ENCODE measurements at places on chromosomes 1 and 21.

DNA sequence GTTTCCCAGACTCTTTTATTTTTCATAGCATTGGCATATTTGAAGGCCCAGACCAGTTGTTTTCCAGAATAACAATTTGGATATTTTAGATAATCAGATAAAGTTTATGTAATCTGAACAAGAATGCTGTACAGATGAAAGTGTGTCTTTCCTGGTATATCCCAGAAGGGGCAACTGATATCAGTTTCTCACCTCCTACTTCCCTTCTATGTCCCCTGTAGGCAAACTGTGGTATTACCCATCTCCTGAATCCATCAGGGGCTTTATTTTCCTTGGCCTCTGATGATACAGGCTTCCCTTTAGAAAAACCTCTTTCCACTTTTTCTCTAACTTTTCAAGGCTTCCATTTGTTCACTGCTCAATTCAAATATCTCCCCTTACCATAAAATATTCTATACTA lies 87.5 kb upstream of the RGS1 start:
- no peak for DNase-seq

DNA sequence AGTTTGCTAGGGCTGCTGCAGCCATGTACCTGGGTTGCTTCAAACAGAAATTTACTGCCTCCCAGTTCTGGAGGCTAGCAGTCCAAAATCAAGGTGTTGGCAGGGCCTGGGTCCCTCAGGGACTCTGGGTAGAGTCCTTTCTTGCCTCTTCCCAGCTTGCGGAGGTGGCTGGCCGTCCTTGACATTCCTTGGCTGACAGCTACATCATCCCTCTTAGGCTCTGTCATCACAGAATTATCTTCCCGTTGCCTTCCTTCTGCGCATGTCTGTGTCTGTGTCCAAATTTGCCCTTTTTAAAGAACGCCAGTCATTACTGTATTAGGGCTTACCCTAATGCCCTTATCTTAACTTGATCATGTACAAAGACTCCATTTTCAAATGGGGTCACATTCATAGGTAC lies 37.6 kb upstream of the PGBD5 start:
- DNase-seq: no peak

GRCh38 chr1:21774835-21775549 lies 8.0 kb downstream of the USP48 start:
- no peak for DNase-seq

DNA sequence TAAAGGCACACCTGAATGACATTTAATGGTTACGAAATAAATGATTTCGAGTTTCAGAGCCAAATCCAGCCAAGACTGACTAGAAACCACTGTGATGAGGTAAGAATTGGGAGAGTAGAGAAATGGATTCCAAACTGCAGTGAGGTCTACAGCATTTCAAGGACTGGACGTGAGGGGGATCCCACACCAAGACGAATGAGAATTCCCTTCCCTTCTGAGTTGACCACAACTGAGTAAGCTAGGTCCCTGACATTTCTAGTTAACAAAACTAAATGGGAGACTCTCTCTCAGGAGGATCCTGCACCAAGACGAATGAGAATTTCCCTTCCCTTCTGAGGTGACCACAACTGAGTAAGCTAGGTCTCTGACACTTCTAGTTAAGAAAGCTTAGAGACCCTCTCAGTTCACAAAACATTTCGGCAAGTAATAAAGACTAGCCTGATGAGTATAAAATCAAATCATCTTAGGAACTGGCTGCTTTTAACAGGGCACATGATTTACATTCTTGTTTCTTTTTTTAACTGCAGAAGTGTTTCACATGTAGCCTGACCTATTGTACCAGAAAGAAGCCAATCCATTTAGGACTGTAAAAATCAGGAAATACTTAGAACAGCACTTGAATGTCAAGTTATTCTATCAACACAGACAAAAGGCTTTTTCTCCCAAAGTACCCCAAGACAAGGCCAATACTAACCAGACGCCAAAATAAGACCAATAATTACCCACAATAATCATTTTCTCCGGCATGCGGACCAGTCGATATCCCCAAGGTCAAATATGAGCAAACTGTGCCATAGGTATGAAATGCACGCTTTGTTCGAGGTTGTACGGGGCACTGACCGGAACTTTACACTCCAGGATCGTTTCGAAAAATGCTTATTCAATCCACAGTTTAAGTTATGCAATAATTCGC lies 1.4 kb upstream of the SPATA1 start:
- no peak for DNase-seq

DNA sequence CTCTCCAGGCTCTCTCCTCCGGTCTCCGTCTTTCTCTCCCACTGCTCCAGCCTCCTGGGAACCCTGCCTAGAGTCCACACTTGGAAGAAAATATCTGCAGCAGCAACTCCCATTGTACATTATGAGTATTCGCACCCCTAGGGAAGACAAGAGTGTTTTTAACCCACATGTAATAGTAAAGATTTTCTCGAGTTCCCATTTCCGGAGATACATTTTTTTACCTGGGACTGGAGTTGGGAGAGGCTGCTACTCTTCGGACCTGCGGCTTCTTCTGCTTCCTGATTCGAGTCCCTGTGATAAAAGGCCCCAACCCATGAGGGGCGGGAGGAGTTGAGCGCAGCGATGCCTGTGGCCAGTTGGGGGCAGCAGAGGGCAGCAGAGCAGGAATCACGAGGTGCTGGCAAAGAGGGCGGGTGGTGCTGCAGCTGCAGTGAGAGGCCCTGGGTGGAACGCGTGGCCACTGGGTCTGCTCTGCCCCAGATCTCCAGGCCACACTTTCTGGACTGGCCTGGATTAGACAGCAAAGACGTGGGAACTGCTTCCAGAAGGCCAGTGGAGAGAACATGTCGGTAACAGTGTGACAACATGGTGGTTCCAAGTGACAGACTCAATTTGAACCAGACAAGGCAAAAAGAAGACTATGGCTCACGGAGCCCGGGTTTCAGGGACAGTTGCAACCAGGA lies 221.0 kb upstream of the CSF3R start:
- DNase-seq: peak; percentile 16

DNA sequence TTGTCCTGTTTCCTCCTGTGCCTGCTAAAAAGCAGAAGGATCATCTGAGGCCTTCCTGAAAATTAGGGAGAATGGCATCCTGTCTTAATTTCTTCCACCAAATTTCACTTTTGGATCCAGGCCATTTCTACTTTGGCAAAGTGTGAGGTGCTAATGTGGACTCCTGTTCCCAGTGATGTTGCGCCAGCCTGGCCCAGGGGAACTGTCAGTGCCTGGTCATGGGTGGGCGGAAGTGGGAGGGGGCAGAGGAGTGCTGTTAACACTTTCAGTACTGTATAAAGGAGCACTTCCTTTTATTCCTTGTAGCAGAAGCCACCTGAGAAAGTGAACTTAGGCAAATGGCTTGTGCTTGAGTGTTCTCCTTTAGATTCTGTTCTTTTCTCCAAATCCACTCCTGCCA lies 19.9 kb downstream of the ELAPOR1 start:
- no peak for DNase-seq

DNA sequence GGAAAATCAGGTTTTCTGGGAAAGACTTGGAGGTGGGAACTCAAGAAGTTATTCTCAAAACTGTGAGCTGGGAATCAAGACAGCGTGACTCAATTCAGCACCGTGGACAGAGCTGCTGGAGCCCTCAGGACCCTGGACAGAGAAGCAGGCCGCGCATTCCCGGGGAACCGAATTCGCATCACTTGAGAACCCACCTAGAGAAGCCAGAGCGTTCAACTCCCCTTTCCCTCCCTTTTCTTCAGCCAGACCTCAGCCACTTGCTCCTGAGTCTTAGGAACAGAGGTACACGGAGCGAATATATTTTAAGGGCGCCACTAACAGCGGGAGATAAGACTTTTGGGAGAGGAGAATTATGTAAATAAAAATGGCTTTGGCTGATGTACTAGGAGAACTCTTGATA lies 2.0 kb upstream of the LIN28A start:
- DNase-seq: peak; percentile 58

DNA sequence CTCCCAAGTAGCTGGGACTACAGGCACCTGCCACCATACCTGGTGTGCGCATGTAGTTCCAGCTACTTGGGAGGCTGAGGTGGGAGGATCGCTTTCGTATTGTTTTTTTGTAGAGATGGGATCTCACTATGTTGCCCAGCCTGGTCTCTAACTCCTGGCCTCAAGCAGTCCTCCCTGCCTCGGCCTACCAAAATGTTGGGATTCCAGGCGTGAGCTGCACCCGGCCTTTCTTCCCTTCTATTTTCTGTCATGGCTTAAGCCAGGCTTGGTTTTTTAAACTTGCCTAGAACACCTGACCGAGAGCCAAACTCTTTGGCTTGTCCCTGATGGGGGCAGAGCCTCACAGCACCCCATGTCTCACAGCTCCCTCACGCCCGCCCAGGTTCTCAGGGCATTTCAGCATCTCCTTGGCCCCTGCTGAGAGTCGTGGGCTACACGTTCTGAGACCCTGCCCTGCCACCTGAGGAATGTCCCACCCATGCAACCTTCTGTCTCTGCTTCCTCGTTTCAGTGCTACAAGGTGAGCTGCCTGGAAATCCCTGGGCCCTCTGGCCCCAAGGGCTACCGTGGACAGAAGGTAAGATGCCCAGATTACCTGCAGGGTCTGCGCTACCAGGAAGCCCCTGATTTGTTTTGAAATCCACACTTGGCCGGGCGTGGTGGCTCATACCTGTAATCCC lies 15.7 kb downstream of the COL6A2 start:
- no peak for DNase-seq

DNA sequence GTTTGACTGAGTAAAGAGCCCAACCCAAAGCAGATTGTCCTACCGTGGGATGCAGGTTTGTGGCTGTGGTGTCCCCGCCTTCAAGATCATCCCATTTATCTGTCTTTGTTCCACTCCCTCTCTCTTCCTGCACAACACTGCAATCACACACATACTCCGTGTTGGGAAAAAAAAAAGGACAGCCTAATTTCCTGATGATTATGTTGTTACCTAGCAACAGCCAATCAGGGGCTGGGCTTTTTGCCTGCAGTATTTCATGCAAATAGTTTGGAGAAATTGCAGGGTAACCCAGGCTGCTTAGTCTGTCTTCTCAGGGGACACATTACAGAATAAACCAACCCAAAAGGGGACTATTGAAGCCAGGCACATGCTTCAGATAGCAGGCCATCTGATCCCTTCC lies 38.3 kb downstream of the PHC2 start:
- no peak for DNase-seq

DNA sequence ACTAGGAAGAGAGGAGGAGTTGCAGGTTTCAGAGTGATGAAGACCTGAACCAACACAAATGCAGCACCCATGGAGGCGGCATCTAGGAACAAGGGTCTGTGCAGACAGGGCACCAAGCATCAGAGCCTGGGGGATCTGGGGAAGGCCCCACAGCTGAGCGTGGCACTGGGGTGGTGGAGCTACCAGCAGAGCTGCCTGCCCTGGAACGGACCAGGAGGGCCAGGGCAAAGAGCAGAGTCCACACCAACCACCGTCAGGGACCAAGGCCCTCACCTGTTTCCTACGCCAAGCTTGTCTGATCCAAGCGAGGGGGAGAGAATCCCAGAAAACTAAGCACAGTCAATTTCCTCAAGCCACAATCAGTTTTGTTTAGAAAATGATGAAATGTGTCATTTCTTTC lies 79.0 kb upstream of the SYT6 start:
- DNase-seq: no peak

GRCh38 chr1:220791956-220792355 lies 5.2 kb downstream of the MTARC1 start:
- DNase-seq: no peak

DNA sequence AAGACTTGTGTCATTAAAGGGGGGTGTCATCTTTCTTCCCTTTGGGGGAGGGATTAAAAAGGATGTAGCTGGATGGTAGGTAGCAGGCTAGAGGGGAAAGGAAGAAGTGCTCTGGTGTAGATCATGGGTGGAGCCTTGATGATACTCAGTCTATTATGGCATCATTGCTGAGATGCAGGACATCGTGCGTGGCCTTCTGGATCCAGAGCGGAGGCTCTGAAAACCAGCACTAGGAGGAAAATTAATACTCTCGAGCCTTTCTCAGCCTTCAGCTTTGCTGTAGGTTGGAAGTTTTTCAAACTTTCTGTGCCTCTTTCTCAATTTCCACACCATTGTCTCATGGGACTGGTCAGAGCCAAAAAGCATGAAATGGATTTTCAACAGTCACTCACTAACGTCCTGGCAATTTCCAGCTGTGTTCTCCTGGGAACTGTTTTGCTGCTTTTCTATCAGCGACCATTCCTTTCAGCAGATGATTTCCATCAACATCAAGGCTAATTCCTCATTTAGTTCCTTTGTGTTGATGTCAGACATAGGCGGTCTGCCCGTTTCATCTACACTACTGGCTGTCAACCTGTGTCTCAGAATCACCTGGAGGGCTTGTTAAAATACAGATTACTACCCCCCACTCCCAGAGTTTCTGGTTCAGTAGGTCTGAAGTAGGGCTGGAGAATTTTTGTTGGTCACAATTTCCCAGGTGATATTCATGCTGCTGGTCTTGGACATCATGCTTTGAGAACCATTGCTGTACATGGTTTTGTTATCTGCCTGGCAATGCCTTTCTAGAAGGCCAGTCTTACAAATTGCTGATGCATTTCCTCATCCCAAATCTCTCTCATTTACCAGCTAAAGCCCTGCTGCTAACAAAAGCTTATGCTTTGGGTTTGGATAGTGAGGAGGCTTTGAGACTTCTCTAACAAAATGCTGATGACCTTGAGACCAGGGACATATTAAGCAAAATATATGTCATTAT lies 7.7 kb downstream of the CACNA1E start:
- DNase-seq: no peak

GRCh38 chr1:174682419-174683008 lies 234.8 kb downstream of the GPR52 start:
- no peak for DNase-seq

GRCh38 chr1:63807046-63807445 lies 33.2 kb downstream of the ROR1 start:
- no peak for DNase-seq

DNA sequence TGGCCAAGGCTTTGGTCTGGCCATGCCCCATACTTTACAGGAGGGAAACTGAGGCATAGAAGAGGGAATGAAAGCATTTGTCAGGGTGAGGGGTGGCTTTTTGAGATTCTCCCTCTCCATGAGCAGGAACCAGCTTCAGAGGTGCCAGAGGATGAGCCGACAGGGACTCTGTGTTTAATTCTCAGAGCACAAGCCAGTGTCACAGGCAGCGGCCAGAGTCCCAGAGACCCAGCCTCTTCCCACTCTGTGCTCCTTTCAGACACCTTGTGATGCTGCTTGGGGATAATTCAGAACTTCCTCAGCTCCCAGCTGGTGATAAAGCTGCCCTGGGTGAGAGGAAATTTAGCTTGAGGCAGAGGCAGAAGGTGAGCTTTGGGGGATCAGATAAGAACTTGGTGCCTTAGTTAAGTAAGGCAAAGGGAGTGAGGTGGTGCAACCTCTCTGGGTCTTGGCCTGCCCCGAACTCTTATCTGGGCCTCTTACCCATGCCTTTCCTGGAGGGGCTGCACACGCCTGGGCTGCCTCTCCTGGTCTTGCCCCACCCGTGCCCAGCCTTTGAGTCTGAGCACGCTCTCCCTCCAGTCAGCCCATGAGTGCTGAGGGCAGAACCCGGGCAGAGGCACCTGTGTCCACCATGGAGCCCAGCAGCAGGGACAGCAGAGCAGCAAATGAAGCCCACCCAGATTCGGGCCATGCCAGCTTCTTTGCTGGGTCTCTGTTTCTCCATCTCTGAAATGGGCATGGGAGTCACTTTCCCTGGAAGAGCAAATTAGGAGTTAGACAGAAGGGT lies 175.6 kb upstream of the C1orf174 start:
- no peak for DNase-seq
